ENCODE measurements at places on chromosomes 6 and 20.

DNA sequence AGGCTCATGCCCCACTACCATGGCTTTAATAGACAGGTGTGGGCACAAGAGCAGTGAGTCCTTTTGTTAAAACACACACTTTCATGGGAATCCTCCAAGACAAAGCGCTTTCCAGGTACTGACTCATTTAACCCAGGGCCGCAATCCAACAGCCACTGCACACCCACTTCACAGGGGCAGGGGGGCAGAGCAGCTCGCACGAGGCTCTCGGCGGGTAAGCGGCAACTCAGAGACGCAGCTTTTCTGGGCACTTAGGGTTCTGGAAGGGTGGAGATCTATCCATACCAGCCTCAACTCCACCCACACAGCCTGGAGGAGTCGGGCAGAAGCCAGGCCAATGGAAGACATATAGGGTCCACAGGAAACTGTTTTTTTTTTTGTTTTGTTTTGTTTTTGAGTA, 28.6 kb downstream of the PSMG4 start:
- no peak for DNase-seq

GRCh38 chr6:10831609-10832008, 6.7 kb downstream of the MAK start:
- no peak for DNase-seq

DNA sequence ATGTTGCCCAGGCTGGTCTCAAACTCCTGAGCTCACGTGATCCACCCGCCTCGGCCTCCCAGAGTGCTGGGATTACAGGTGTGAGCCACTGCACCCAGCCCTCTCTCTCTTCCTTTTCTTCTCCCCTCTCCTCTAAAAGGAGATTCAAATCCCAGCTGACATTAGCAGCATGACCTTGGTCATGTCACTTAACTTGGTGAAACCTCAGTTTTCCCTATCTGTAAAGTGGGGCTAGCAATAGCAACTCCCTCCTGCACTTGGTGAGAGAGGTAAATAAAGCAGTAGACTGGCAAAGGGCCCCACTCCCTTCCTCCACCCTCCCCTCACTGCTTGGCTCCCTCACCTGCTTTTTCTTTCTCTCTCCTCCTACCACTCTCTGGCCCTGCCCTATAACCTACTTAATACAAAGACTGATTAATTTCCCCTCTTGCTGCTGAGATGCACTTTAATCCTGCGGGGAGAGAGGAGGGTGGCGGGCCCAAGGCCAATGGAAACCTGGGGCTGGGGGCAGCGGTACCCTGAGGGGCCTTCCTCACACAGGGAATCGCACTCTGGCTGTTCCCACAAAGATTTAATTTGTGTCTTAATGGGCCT, 54.2 kb upstream of the ZFAND3 start:
- no peak for DNase-seq

DNA sequence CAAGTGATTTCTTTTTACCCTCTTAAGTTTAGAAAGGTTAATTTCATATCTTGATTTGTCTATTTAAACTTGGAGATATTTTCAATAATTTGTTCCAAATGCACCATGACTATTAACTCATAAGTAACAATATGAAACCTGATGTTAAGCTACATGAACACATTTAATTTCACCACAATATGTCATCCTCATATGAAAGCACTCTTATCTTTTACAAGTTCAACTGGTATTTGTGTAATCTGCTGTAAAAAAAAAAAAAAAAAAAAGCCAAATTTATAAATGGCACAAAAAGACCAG, 110.4 kb downstream of the HFE start:
- no peak for DNase-seq

GRCh38 chr20:50138479-50139393, 14.8 kb downstream of the PEDS1 start:
- DNase-seq = peak; percentile 37

GRCh38 chr6:28693751-28694443, 168.2 kb downstream of the GPX5 start:
- DNase-seq = no peak

DNA sequence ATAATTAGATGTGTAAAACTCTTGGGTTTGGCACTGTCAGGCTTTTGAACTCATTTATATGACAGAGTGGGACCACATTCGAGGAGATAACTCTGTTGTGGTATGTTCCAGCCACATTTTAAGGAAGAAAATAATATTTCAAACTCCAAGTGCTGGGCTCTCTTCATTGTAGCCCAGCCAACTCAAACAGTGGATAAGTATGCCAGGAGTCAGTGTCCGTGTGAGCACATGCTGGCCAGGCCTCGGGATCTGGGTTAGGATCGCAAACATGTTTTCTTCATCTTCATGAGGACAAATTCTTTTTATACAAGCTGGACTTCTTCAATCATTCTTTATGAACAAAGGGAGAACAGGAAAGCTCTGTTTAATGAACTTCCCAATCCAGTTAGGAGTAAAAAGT, 497.5 kb downstream of the MAFB start:
- DNase-seq = no peak

- DNase-seq = no peak
Observed at GRCh38 chr20:3011752-3012151, 31.7 kb upstream of the GNRH2 start.

GRCh38 chr6:100281471-100281901, 183.2 kb downstream of the SIM1 start:
- DNase-seq = no peak

GRCh38 chr6:71906813-71907212, 20.5 kb downstream of the RIMS1 start:
- DNase-seq = no peak

- peak; percentile 82 for DNase-seq
Observed at GRCh38 chr6:29628419-29629281, 4.3 kb downstream of the GABBR1 start.

- no peak for DNase-seq
Observed at GRCh38 chr6:63441266-63441956, 121.6 kb upstream of the LGSN start.

DNA sequence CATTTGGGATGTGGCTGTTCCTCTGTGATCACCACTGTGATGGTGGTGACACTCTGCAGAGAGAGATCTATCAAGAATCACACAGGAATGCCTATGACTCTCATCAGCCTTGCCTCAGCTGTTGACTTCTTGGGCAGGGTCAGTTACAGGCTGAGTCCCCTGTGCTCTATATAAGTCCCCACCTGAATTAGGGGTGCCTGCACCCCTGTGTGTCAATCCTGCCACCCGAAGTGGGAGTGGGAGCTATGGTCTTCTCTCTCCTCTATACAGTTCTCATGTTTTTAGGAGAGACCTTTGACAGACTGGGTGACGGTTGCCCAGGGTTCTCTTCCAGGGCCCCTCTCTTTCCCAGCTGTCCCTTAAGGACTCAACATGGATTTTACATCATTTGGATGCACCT, 173.8 kb downstream of the ZDHHC14 start:
- no peak for DNase-seq

- no peak for DNase-seq
Observed at GRCh38 chr6:139337830-139338229, 36.6 kb downstream of the CITED2 start.

- DNase-seq = no peak
Observed at GRCh38 chr6:168577496-168577895, 136.5 kb downstream of the SMOC2 start.

DNA sequence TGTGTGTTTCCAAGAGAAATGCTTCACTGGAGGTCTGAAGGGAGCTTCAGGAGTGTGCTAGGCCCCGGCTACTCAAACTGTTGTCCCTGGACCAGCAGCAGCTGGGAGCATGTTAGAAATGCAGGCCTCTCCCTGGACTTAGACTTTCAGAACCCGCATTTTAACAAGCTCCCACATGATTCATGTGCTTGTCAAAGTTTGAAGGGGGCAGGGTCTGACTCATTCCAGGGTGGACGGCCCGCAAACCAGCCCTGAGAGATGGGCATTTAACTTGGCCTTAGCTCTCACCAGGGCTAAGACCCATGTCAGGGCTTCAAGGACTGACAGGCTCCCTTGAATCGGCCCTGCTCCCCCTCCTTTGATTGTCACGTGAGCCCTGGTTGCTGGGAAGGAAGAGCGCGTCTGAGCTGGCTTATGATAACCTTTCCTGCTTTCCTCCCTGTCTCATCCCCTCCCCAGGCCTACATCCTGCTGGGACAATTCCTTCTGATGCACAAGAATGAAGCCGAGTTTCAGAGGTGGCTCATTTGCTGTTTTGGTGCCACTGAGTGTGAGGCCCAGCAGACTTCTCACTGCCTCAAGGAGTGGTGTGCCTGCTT, 35.5 kb downstream of the BANF2 start:
- no peak for DNase-seq

DNA sequence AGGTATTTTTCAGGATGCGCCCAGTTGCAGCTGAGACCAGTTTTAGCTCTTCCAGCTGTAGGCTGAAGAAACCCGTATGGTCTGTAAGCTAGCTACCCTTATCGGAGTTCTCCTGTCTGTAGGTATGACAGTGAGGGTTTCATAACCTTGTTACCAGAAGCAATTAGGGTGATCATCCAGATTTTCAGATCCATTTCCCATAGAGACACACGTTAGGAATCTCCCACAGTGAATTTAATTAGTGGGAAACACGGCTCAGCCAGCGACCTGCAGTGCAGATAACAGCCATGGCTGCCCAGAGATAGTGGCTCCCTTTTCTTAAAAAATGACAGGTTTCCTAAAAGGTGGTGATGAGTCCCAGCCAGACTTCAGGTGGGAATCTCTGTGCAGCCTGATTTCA, 111.1 kb downstream of the BTBD3 start:
- DNase-seq = no peak

- DNase-seq = no peak
Observed at GRCh38 chr6:11155589-11155988, 44.1 kb upstream of the ERVFRD-1 start.

DNA sequence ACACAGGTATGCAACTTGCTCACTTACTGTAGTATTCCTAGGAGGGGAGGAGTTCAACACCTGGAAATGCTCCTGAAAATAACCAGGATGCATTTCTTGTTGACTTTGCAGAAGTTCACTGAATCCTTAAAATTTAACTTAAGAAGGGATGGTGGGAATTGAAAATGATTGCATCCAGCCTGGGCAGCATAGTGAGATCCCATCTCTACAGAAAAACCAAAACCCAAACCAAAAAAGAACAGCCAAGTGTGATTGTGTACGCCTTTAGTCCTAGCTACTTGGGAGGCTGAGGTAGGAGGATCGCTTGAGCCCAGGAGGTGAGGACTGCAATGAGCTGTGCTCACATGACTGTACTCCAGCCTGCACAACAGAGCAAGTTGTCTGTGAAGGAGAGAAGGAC, 1.7 kb downstream of the DNAH8 start:
- DNase-seq = no peak

DNA sequence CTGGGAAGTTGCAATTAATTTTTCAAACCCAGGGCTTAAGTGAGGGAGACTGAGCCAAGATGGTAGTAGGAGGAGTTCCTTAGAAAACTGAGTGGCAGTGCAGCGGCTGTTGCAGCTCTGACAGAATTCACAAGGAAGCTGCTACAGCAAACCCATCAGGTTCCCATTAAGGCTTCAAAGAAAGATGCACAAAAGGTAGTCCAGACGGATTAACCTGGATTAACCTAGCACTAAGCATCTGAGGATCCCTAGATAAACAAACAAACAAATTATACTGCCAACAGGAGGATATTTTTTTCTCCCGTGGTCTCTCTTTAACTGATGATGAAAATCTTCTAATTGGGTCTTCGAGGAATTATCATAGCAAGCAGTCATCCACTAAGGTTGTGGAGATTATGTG, 5.2 kb downstream of the TENT5A start:
- no peak for DNase-seq

DNA sequence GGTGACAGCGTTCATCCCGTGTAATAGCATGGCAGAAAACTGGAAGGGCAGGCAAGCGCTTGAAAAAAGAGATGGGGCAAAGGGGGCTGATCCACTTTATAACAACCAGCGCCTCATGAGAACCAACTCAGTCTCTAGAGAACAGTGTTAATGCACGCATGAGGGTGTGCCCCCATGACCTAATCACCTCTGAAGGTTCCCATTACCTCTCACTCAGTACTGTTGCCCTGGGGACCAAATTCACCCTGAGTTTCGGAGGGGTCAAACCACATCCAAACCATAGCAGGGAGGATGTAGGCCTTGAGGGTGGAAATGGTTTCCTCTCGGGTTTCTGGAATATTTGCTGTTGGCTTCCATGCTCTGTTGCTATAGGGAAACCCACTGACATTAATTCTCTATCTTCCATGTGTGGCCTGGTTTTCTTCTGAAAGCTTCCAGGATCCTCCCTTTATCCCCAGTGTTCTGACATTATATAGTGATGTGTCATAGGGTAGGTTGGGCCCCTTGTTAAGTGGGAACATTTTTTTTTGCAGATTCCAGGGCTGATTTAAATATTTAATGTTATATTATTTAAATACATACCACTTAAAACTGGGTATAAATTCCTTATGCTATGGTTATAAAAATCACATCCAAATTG, 65.2 kb downstream of the PPP1R14C start:
- no peak for DNase-seq

GRCh38 chr20:62918147-62918546, 8.2 kb downstream of the DIDO1 start:
- no peak for DNase-seq

DNA sequence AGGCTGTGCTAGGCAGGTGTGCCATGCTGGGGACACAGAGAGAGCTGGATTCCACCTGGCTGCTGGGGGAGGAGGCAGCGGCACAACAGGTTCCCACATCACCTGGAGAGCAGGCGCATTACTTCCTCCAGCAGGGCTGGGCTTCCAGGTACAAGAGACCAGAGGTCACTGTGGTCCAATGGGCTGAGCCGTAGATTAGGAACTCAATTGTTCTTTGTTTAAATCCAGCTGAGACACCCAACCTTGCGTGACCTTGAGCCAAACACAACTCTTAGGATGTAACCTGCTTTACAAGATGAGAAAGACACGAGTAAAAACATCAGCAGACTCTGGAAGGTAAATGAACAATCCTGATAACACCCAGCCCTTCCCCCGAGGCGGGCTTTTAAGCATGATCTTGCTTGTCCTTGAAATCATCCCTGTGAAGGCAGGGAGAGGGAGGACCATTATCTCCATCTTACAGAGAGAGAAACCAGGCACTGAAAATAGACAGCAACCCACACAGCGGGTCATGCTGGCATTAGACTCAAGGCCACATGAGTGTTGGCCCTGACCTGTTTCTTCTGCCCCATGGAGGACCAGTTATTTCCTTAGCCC, 216.5 kb upstream of the RREB1 start:
- DNase-seq = no peak

DNA sequence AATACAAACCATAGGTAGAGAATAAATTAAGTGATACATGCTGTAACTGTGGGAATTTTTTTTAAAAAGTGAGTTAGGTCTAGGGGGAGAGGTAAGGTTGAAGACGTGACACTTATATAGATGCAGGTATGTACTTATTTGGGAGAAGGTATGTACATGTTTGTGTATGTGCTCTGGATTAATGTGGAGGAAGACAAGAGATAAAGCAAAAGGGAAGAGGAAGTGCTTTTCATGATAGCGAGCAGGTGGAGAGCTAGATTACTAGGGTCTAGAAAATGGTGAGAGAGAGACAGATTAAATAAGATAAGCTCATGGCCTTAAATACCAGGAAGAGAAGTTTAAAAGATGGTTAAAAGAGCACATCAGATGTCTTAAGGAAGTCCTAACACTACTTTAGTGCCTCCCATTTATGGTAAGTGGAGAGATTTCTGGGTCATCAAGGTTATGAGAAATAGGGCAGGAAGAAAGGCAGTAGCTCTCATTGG, 92.5 kb downstream of the MAN1A1 start:
- DNase-seq = no peak

GRCh38 chr20:53748821-53749421, 155.3 kb upstream of the ZNF217 start:
- no peak for DNase-seq

Measured in NCI-H2171 (cell line).